AG20443 (cell line): ENCODE measurements at places on chromosomes 3 and 15.
A peak's percentile ranks its signal among the peaks of the same experiment; 100 is the strongest.

DNA sequence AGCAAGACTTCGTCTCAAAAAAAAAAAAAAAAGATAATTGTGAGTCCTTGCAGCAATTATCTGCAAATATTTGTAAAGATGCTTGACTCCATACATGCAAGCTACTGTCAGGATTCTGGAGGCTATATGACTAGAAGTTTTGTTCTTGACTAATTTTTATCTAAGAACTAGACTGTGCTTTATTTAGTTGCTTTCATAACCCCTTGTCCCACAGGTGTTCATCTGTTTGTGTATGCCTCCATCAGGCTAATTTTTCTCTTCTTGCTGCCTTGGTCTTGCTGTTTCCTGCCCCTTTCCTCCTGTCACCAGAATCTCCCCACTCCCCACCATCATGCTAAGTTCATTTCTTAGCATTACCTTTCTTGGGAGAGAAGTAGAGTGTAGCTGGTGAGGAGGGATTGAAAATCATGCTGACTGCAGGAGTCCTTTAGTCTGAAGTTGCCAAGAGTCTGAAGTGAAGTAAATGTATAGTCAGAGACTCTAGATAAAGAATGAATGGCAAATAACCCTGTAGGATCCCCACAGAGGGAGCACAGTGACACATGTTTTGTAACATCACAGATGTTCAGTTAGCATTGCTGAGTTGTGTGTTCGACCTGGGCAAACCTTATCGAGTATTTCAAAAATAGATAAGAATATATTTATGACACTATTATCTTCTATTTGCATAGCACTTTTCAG, 12.5 kb downstream of the ST3GAL6 start:
- no peak for DNase-seq

DNA sequence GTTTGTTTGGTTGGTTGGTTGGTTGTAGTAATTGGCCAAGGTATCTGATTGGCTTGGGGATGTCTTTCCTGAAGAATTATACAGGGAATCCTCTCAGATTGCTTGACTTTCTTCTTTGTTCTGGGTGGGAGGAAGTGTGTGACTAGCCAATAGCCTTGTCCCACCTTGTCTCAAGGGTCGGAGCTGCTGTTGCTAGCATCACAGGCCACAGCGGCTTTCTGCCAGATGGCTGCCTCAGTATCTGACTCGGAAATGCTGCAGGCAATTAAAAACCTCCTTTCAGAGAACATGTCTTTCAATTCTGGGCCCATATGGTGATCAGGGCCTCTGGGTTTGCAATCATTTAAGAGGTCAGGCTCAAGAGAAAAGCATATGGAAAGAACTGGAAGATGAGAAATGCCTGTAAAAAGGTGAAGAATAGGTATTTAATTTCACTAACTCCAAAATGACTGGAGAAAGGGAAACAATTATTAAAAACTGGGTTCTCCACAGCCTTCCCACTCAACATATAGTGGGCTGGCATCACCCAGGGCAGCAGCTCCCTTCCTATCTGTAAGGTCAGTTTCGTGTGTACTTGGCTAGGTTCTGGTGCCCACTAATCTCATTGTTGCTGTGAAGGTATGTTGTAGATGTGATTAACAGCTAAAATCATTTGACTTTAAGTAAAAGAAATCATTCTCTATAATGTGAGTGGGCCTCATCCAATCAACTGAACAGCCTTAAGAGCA, 32.4 kb downstream of the TGFBR2 start:
- DNase-seq = no peak

GRCh38 chr3:68018275-68018674, 363.9 kb upstream of the SUCLG2 start:
- no peak for DNase-seq

GRCh38 chr3:57752307-57752706, 3.8 kb upstream of the SLMAP start:
- DNase-seq = no peak

- DNase-seq = peak; percentile 63
Observed at GRCh38 chr15:84725001-84725491, 9.1 kb upstream of the SEC11A start.

- peak; percentile 53 for DNase-seq
Observed at GRCh38 chr3:192409201-192409837, 318.0 kb downstream of the FGF12 start.

- DNase-seq = no peak
Observed at GRCh38 chr3:32414522-32415202, 23.0 kb downstream of the CMTM7 start.

- no peak for DNase-seq
Observed at GRCh38 chr3:33737146-33737545, 19.1 kb upstream of the CLASP2 start.

GRCh38 chr3:123042413-123042812, 14.8 kb upstream of the SEMA5B start:
- DNase-seq = no peak

DNA sequence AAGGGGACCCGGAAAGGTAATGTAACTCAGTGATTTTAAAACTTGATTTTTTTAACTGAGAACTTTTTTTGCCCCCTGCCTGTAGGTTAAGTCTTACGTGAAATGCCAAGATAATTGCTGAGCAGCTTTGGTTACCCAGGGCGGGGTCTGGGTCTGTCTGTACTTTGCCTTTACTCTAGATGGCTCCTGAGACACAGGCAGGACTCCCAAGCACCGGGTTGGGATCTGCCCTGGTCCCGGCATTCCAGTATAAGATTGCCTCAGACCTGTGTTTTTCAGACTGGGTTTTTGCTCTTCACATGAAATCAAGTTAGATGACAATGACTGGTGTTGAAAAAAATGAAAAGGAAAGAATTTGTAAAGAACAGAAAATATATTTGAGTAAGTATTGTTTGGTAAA, 40.3 kb downstream of the WDR76 start:
- no peak for DNase-seq

DNA sequence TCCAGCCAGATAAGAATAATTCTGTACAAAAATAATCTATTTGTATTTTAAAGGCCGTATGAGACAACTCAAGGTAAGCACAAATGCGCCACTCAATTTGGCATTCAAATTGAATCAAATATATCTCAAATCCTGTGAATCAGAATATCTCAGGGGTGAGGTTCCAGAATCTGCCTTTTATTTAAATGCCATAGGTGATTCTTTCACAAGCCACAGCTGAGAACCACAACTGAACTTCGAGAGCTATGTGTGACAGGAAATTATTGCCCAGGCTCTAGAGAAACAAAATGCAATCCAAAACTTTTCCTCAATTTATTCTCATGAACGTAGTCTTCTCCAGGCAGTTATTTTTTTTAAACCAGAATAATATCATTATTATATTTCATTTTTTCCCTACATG, 11.9 kb downstream of the ATP8B4 start:
- DNase-seq = no peak

DNA sequence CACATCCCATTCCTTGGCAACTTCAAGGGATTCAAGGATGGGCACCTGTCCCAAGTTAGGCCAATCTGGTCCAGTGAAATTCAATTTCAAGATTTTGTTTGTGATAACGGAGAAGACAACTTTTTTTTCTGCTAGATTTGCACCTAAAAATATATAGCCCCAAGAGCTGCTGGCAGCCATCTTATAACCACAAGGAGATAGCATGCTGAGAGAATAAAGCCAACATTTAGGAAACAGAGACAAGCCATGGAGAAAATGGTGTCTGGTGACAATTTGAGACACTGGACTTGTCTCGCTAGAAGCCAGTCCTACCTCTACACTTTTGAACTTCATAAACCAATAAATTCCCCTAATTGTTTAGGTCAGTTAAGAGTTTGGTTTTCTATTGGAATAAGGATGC, 5.4 kb downstream of the PARL start:
- DNase-seq = no peak

DNA sequence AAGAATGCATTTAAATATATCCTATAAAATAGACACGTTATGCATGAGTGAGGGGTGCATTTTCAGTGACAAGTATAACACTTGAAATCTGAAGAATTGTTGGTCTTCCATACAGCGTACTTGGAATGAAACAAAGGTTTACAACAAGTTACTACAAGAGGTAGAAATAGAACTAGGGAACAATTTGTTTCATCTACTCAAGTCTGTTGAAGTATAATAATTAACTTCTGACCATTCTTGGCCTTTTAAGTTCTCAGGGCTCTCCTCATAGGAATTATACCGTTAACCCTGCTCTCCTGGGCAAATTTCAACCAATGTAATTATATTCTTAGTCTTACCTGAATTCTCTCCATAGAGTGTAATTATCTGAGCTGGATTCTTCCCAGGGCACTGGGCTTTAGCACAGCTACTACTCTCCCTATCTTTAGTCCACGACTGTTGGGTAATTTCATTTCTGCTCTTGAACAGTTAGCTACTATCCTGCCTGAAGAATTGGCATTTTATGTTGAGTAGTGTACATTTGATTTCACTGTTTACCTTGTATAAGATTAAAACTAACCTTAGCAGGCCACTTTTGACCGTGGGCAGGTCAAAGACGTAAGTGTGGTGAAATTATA, 100.6 kb downstream of the UBE2E2 start:
- DNase-seq = no peak

- DNase-seq = no peak
Observed at GRCh38 chr3:46915297-46915822, 37.8 kb downstream of the PTH1R start.

GRCh38 chr3:134795746-134796280, 753 bp downstream of the EPHB1 start:
- peak; percentile 51 for DNase-seq

DNA sequence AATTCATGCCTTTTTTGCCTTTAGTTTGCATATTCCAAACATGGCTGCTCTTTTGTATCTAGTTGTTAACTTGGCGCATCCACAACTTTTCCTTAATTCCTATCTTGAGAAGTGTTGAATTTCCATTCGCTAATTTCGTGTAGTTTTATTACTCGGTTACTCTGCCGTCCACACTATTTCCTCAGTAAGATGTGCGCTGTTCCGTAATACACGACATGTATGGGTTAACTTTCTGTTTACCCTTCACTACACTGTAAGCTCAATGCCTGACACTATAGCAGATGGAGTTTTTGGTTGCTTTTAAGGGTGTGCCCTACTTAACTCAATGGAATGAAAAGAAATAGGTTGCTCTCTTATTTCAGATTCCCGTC, 724 bp downstream of the RPSA start:
- DNase-seq = no peak

DNA sequence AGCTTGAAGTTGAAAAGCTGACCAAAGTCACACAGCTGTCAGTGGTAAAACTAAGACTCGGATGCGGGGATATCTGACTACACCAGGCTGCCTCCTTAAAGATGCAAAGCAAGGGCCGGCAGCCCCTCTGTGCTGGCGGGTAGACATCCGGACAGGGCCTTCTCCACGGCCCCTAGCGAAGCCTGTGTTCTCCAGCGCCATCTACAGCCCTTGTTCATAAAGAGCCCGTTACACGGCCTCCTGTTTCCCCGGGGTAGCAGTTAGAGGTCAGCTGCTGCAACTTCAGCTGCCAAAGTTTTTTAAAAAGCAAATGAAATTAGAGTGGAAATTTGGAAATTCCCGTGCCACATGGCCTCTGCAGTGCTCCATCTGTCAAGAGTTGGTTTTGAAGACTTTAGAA, 383.0 kb downstream of the TBL1XR1 start:
- peak; percentile 77 for DNase-seq

GRCh38 chr15:76340803-76341365, 4.3 kb downstream of the ISL2 start:
- peak; percentile 46 for DNase-seq

DNA sequence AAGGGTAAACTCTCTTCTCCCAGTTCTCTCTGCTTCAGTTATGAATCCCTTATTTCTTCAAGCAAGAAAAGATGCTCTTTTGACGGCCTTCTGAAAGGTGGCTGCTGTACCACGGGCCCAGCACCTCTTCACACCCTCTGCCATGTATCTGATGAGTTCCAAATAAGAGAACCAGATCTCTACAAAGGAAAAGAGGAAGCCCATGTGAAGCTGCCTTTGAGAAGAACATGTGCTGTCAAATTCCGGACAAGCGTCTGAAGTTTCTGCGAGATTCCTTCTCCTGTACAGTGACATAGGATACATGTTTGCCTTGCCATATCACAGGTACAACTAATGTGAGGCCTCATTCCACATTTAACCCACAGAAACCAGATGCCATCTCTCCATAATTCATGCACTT, 59.2 kb downstream of the SH3BP5 start:
- DNase-seq = no peak

DNA sequence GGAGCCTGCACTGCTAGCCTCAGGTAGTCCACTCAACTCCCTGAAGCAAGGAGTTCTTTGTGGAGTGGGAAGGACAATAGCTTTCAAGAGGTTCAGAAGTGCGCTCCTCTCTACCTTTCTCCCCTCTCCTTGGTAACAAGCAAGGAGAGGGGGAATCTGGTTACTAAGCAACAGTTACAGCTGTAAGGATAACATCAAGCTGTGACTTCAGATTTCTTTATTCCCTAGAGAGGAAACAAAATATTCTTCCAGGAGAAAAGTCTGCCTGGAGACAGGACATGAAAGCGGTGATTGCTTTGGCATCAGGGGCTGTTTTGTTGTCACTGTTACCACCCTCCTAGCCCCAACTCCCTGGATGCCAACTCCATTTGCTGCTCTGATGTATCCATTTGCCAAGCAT, 70.4 kb downstream of the TRANK1 start:
- no peak for DNase-seq

DNA sequence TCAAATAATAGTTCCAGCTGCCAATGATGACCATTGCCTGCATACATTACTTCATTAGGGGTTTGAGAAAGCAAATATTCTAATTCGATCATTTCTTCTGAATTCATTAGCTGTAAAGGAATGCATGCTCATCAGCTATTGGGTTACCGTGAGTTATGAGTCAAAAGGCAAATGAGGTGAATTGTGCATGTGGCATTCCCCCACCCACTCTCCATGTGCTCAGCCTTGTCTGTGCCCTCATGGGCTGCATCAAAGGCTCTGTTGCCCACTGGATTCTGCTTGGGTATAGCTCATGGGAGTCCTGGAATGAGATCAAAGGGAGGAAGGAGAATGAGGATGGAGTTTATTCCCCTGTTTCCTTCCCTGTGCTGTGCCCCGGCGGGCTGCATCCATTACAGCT, 99.3 kb upstream of the CHRNA7 start:
- DNase-seq = no peak

GRCh38 chr15:25860885-25861866, 2.0 kb downstream of the ATP10A start:
- peak; percentile 60 for DNase-seq

- DNase-seq = no peak
Observed at GRCh38 chr3:3447641-3448040, 268.1 kb upstream of the CRBN start.

DNA sequence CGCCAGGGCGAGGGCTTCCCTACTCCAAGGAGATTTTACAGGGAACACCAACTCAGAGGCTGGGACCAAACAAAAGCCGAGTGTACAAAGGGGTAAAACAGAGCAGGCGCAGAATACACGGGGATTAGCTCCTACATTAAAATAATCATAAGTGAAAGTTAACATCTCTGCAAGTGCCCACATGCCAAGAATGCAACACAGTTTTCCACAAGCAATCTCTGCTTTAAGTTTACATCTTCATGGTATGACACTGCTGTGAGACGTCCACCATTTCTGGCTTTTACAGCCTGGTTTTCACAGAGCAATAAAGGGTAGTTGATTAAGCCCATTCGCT, 500 bp upstream of the VGLL3 start:
- no peak for DNase-seq

GRCh38 chr15:50280271-50280670, 14.7 kb upstream of the HDC start:
- no peak for DNase-seq
